T-cell (primary cell): ENCODE measurements at places on chromosomes 4 and X. TPM values are rescaled to one million over a fixed set of nuclear protein-coding genes. Genes with fewer than 3 reads are reported as not detected.

The PHOX2B gene
- total RNA-seq, result not detected

GRCh38 chr4:151688785-151689043 is 72.1 kb downstream of the GATB start:
- H3K27ac ChIP-seq, result no peak overlapping the region
- no peak overlapping the region for H3K4me3 ChIP-seq
- H3K4me1 ChIP-seq, result no peaks in the 10 kb centered on the region
- no peak for DNase-seq
- no peaks in the 10 kb centered on the region for H3K27me3 ChIP-seq

DNA sequence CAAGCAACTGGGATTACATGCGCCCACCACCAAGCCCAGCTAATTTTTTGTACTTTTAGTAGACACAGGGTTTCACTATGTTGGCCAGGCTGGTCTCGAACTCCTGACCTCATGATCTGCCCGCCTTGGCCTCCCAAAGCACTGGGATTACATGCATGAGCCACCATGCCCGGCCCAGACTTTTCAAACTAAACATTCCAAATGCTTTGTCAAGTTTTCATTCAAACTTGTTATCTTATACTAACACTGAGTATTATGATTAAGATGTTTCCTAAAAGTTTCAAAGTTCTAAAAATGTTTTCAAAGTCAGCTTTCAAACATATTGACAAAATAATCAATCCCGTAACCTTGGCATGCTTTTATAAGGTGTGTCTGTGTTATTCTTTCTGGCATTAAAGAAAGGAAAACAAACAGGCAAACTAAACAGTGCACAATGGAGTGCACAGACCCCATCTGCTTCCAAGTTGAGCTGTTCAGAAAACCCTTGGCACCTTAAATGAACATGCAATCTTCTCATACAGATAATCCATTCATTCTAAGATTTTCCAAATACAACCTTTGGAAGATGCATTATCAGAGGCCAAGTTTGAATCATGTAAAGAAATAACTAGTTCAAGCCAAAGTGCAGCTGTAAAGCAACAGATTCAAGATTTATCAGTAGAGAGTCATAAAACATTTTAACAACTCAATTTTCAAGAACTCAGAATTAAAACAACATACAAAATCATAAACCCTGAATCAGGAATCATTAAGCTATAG is 49.1 kb downstream of the ABCG2 start:
- H3K4me3 ChIP-seq, result no peak overlapping the region
- H3K27ac ChIP-seq, result no peak overlapping the region
- no peaks in the 10 kb centered on the region for H3K27me3 ChIP-seq
- DNase-seq, result no peak
- H3K4me1 ChIP-seq, result no peaks in the 10 kb centered on the region
- H3K36me3 ChIP-seq, result no peaks in the 10 kb centered on the region

DNA sequence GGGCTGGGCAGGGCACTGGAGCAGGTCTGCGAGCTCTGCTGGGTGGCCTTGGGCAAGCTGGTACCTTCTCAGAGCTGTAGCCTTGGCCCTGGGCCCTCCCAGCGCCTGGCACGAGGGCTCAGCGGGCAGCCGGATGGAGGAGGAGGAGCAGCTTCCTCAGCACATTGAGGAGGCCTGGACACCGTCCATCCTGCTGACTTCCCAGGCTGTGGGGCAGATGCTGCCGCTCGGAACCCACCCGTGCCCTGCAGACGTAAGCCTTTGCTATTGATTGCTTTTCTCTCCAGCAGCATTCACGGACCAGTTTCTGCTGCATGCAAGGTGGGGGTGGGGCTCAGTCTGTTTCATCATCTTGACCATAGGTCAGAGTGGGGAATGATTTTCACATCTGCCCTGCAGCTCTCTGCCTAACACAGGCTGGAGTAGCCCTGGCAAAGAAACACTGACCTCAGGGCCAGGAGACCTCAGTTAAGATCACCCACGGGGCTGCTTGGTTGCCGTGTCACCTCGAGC is 80.7 kb upstream of the PSAPL1 start:
- H3K27ac ChIP-seq, result no peak overlapping the region
- H3K4me1 ChIP-seq, result no peaks in the 10 kb centered on the region
- no peaks in the 10 kb centered on the region for H3K27me3 ChIP-seq
- H3K4me3 ChIP-seq, result no peak overlapping the region

- H3K36me3 ChIP-seq, result no peaks in the 10 kb centered on the region
- no peak overlapping the region for H3K27ac ChIP-seq
- no peaks in the 10 kb centered on the region for H3K4me1 ChIP-seq
- H3K27me3 ChIP-seq, result no peaks in the 10 kb centered on the region
- no peak for DNase-seq
Observed at GRCh38 chr4:183962419-183962818, 57.3 kb downstream of the STOX2 start.

The XPNPEP2 gene
- total RNA-seq, result 0.20 TPM

The CCDC160 gene
- total RNA-seq, result not detected

- DNase-seq, result no peak
- no peaks in the 10 kb centered on the region for H3K27me3 ChIP-seq
- H3K4me3 ChIP-seq, result no peak overlapping the region
Observed at GRCh38 chr4:83259586-83259985, 25.0 kb downstream of the COQ2 start.

DNA sequence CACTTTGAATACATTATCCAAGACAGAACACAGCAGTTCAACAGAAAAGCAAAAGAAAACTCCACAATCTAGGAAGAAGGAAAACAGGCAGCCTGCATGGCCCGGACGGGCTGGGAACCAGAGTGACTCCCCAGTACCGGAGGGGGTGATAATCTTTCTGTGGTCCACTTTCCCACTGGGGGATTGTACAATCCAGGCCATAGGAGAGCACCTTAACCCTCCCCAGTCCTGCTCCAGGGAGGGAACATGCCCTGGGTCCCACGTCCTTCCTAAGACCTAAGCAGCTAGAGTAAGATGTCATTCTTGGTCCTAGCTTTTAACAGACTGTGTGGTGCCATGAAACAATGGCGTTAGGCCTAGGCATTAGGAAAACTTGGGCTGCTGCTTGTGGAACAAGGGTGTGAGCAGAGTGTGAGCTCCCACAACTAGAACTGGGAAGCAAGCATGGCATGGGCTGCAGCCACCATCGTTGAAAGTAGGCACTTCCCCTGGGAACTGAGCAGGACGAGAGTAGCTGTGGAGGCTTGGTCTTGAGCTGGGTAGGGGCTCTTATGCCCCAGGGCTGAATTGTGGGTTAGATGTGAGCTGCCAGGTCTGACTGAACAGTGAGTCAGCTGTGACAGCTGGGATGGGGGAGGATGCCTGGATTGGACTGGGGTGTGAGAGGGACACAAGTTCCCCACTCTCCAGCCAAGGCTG is 42.4 kb downstream of the NAT8L start:
- no peaks in the 10 kb centered on the region for H3K36me3 ChIP-seq
- no peak for DNase-seq
- H3K27me3 ChIP-seq, result peaks cover 10% of the 10 kb centered on the region
- no peaks in the 10 kb centered on the region for H3K4me1 ChIP-seq
- no peak overlapping the region for H3K27ac ChIP-seq

GRCh38 chr4:154781126-154781982 is at the start of gene RBM46:
Gene RBM46, plus strand, starts transcription at chr4:154781272. Its CDS starts 15,481 bp downstream, at chr4:154796753.
- peaks cover 2% of the 10 kb centered on the region for H3K27me3 ChIP-seq
- H3K4me3 ChIP-seq, result no peak within 1 kb of the TSS
- DNase-seq, result no peak
- no peaks in the 10 kb centered on the region for H3K4me1 ChIP-seq

The EDA gene
- total RNA-seq, result 9.1 TPM

DNA sequence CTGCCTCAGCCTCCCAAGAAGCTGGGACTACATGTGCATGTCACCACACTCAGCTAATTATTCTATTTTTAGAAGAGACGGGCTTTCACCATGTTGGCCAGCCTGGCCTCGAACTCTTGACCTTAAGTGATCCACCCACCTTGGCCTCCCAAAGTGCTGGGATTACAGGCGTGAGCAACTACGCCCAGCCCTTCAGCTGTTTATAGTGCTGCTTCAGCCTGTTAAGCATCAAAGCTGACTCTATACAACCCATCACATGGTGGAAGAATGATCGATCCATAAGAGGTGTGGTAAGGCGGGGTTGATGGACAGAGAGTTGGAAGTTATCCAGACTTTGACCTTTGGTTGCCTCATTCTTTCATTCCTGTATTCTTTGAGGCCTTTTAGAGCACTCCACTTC is 56.2 kb upstream of the RAPGEF2 start:
- no peaks in the 10 kb centered on the region for H3K36me3 ChIP-seq
- H3K4me3 ChIP-seq, result no peak overlapping the region
- H3K4me1 ChIP-seq, result no peaks in the 10 kb centered on the region

GRCh38 chrX:20802036-20802435 is 535.3 kb upstream of the RPS6KA3 start:
- no peak for DNase-seq
- no peak overlapping the region for H3K4me3 ChIP-seq
- H3K27ac ChIP-seq, result no peak overlapping the region
- no peaks in the 10 kb centered on the region for H3K4me1 ChIP-seq
